Kidney (tissue), 22 donors: ENCODE measurements at places on chromosomes 3 and 15. TPM values are rescaled to one million over a fixed set of nuclear protein-coding genes. Genes with fewer than 3 reads are reported as not detected.

Gene FHIT
- total RNA-seq: 20.2 TPM

Gene TXNRD3
- 12.1 TPM for total RNA-seq

- peak; percentile 78 for DNase-seq
These were observed 568 bp upstream of the NCBP2 start for GRCh38 chr3:196942915-196943277.

DNA sequence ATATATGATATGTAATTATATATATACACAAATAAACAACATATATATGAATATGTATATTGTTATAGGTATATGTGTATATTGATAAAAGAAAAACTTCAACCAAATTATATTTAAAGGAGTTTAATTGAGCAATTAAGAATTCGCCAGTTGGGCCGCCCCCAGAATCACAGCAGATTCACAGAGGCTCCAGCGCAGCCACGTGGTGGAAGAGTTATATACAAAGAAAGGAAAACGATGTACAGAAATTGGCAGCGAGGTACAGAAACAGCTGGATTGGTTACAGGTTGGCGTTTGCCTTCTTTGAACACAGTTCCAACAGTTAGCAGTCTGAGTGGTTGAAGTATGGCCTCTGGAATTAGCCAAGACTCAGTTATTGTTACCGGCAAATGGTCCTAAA lies 137.3 kb upstream of the SLC24A5 start:
- no peak for DNase-seq

DNA sequence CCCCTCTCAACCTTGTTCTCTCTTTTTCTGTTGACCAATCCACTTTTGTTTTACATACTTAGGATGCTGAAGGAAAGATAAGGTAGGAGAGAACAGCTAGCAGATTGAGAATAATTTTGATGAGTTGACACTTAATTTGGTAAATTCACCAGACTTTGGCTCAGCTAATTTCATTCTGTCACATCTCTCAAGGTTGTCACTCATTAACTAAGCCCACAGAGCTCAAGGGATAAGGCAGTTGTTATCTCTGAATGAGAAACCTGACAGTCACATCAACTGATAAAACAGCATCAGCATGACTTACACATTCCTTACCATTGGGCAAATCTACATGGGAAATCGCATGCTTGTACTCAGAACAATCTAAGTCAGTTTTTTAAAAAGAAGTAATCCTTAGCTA lies 591.4 kb downstream of the NLGN1 start:
- no peak for DNase-seq

Gene SERP1
- total RNA-seq: 90.3 TPM

Gene LRRC31
- total RNA-seq: 0.76 TPM

- peak; percentile 21 for DNase-seq
These were observed 26.7 kb downstream of the NRROS start for GRCh38 chr3:196666001-196666867.

Gene SPG11
- 100 TPM for total RNA-seq

GRCh38 chr15:68504681-68505170 lies 72.8 kb upstream of the ITGA11 start:
- DNase-seq: no peak

- DNase-seq: no peak
These were observed 391.9 kb upstream of the THBS1 start for GRCh38 chr15:39188930-39189329.

Gene CYP8B1
- total RNA-seq: 10.4 TPM

- DNase-seq: no peak
These were observed 270.6 kb downstream of the TBL1XR1 start for GRCh38 chr3:176926688-176927087.

Gene RASGRF1
- 0.98 TPM for total RNA-seq
